Natural killer cell treated with Interleukin-12 subunit alpha and Interleukin-12 subunit beta and Interleukin-15 and Interleukin-18, amount 100 ng/mL, for 72 hours (primary cell): ENCODE measurements at places on chromosomes 7 and 10. TPM values are rescaled to one million over a fixed set of nuclear protein-coding genes. Genes with fewer than 3 reads are reported as not detected.

GRCh38 chr10:71770255-71770654 lies 3.1 kb downstream of the VSIR start:
- no peak for DNase-seq

DNA sequence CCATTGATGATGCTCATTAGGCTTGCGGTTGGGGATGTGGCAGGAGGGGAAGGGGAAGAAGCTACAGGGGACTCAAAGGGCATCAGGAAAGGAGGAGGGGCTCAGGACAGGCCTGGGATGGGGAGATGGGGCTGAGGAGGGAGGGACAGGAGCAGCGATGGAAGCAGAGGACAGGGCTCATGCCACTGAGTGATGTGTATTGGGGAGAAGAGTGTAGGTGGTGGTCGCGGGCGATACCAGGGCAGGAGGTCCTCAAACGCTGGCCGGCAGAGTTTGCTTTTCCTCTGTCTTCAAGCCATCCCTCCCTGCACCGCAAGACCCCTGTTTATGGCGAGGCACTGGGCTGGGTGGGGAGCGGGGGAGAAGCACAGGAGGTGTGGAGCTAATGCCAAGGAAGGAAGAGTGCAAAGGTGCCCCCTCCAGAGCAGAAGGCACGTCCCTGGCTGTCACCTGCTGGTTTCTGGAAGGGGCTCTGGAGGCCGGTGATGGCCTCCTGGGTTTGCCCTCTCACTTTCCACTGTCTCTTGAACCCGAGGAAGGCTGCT lies 134.7 kb downstream of the SVIL start:
- no peak for DNase-seq

GRCh38 chr10:44963772-44964633 lies 4.4 kb downstream of the RASSF4 start:
- DNase-seq = no peak

GRCh38 chr10:70832221-70832620 lies 16.5 kb downstream of the SGPL1 start:
- no peak for DNase-seq

GRCh38 chr7:50273301-50273700 lies 31.2 kb upstream of the IKZF1 start:
- DNase-seq = no peak

- no peak for DNase-seq
Observed at GRCh38 chr7:46444256-46444655, 523.2 kb upstream of the IGFBP3 start.

DNA sequence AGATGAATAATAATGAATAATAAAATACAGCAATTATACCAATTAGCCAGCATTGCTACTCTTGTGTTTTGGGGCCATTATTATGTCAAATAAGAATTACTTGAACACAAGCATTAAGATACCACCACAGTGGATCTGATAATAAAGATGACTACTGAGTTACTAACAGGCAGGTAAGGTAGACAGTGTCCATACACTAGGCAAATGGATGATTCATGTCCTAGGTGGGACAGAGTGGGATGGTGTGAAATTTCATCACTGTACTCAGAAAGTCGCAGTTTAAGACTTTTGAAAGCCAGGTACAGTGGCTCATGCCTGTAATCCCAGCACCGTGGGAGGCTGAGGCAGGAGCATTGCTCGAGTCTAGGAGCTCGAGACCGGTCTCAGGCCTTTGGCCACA lies 8.7 kb upstream of the UNC5B start:
- no peak for DNase-seq

- DNase-seq = no peak
Observed at GRCh38 chr7:27842094-27842692, 102.2 kb downstream of the TAX1BP1 start.

The SPDYE1 gene
- not detected for total RNA-seq

The TMEM184A gene
- not detected for total RNA-seq

The OPALIN gene
- total RNA-seq = not detected

The TIMM23B gene
- total RNA-seq = 51.8 TPM

The CRYGN gene
- not detected for total RNA-seq

The UCN3 gene
- total RNA-seq = not detected
